Large intestine (tissue), 12 donors: ENCODE measurements at places on chromosomes 7 and 10.
A peak's percentile ranks its signal among the peaks of the same experiment; 100 is the strongest.

- no peak for DNase-seq
Measured at GRCh38 chr7:95780665-95781064, 8.3 kb downstream of the DYNC1I1 start.

GRCh38 chr7:41808541-41808940 lies 105.7 kb upstream of the INHBA start:
- no peak for DNase-seq

DNA sequence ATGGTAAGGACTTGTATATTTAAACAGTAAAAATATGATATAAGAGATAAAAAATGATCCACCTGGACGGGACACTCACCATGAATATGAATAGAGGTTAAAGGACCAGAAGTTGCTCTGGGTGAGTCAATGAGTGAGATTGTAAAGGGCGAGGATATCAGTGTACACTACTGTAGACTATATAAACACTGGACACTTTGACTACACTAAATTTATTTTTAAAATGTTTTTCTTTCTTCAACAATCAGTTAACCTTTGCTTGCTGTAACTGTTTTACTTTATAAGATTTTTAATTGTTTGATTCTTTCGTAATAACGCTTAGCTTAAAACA lies 202.8 kb downstream of the VTI1A start:
- no peak for DNase-seq

DNA sequence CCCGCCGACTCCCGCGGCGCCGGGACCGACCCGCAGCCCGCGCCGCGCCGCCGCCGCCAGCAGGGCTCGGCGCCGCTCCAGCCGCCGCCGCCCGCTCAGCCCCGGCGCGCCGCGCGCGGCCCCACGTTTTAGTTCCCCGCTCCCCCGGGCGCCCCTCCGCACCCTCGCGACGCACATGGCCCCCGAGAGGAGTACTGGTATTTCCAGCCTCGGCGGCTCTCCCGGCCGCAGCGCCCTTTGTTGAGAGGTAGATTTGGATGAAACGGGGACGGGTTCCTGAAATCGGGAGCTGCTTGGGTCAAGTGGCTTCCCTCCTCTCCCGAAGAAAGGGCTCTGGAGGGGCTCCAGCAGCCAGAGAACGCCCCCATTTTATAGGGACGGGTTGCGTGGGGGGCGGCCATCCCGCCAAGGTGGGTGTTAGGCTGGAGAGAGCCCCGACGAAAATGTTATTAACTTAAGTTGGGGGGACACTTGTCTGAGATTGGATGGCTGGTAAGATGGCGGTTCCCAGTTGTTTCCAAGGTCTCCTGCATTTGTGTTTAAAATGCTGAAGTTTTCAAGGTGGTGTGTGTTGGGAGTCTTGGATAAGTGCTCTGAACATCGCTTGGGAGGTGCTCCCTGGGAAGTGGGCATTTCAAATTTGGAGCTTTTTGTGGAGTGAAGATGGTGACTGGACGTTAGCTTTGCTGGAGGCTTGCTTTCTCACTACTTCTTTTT lies 1.2 kb downstream of the BMI1 start:
- DNase-seq = peak; percentile 51

DNA sequence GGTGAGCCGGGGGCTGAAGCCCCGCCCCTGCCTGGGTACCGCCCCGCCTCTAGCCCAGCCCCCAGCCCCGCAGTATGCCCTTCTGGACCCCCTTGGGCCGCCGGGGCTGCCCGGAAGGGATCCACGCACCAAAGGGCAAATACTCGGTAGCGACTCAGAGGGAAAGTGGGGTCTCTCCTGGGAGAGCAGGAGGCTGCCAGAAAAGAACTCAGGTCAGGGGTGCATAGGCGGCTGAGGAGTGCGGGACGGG lies 796 bp downstream of the FBXL15 start:
- no peak for DNase-seq

DNA sequence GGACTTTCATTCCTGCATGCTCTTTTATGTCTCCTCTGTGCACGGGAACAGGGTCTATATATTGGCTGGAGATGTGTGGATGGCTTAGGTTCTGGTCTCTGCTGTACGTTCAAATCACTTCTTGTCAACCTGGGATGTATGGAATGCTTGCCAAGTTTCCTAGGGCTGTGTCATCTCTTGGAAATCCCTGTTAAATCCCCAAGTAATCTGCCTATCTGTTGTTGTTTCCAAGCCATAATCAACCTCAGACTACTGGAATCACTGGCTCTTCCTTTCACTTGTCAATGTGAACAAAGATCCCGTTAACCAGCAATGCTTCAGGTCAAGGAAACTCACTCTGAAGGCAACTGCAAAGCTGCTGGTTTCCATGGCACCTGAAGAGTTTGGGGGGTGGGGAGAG lies 93.3 kb upstream of the FAM171A1 start:
- DNase-seq = no peak

DNA sequence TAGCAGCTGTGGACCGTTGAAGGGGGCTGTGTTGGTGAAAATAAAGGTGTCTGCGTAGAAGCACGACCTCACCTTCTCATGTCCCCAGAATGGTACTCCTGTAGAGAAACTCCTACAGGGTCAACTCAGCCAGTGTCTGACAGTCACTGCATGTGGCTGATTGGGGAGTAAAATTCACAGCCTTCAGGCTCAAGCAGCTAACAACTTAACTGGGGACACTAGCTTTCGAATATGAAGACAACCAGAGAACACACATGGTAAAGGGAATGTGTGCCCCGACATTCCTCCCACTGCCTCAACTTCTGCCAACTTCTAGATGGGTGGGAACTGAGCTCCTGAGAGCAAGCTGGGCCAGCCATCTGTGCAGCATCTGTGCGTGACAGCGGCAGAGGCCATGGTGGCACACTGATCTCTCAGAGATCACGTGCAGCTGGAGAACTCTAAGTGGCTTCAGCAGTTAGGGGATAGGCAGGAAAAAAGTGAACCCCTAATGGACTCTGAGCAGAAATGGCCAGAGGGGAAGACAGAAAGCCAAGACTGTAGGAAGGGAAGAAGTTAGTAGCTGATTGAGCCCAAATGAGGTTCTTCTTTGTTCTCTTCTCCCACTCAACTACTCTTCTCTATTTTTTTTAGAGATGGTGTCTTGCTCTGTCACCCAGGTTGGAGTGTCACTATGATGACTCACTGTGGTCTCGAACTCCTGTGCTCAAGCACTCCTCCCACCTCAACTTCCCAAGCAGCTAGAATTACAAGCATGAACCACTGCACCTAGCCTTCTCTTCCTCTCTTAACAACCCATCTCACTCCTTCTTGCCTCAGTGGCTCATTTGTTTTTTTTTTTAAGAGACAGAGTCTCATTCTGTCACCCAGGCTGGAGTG lies 280.8 kb downstream of the ZEB1 start:
- DNase-seq = no peak

DNA sequence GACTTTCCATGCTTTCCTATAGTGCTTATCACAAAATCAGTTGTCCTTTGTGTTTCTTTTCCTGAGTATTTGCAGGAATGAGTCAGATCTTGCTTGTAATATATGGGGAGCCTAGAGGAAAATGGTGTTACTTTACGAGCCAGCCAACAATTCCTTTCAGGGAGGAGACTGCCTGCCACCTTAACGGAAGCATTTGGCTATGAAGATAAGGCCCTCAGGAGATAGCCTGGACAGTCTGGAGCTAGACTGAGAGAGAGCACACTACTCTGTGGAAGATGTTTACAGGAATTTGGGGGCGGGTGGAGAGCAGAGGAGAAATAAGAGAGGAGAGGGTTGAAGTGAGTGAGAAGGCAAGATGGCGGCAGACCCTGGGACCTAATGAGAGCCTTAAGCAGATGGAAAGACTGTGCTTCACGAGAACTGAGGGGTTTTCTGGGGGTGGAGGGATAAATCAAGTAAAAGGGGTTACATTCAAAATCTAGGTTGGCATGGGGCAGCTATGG lies 126.3 kb downstream of the SNX10 start:
- DNase-seq = no peak

- DNase-seq = no peak
Measured at GRCh38 chr10:44051584-44052385, 333.1 kb downstream of the CXCL12 start.

DNA sequence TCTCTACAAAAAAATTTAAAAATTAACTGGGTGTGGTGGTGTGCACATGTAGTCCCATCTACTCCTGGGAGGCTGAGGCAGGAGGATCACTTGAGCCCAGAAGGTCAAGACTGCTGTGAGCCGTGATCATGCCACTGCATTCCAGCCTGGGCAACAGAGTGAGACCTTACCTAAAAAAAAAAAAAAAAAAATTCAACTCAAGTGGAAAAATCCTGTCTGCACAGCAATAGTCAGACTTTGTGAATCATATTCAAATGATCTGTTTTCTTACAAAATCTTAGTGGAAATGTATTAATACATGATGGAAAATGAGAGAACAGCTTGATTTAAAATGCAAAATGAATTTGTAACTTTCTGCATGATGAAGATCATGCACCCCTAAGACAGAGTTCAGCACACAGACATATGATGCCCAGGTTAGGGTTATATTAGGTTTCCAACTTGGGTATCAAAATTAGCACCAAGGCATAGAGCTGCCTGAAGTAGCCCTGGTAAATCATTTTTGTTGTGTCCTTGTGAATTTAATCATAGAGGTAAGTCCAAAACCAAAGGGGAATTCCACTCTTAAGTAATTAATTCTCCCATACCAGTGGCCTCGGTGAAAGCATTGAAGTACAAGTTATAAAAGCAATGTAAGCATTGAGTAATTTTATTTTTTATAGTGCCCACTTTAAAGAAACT lies 93.8 kb downstream of the ADD3 start:
- DNase-seq = no peak

DNA sequence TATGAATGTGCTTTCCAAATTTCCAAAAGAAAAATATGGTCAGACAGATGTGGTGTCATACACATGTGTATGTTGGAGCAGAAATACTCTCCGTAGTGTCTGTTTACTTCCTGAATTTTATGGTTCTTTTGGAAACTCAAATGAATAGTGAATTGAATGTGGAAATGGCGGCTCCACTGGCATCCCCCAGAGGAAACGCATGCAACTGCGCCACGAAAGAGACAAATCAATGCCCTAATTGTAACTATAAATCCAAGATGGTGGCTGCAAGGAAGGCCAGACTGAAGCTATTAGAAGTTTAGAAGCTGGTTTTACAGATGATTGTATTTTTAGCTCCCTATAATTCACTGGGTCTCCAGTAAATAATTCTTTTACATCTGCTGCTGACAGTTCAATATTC lies 246.7 kb downstream of the FGFR2 start:
- DNase-seq = no peak

GRCh38 chr7:118218413-118219156 lies 5.9 kb upstream of the ANKRD7 start:
- no peak for DNase-seq

GRCh38 chr10:61844116-61844822 lies 57.2 kb upstream of the ARID5B start:
- DNase-seq = no peak

DNA sequence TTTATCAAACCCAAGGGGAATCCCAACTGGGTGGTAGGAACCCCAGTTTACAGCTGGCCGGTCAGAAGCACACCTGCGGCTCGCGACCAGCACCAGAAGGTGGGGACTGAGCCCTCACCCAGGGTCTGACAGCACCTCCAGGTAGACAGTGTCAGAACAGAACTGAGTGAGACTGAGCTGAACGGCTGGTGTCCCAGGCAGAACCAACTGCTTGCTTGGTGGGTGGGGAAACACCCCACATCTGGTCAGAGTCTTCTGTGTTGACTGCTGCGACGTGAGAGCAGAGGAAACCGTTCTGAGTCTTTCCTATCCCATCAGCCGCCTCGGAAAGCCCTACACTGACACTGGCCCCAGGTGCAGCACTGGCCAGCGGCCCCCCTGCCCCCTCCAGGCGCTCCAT lies 160.7 kb downstream of the MAD1L1 start:
- DNase-seq = no peak

GRCh38 chr10:87605628-87606251 lies 53.9 kb upstream of the PAPSS2 start:
- DNase-seq = no peak

DNA sequence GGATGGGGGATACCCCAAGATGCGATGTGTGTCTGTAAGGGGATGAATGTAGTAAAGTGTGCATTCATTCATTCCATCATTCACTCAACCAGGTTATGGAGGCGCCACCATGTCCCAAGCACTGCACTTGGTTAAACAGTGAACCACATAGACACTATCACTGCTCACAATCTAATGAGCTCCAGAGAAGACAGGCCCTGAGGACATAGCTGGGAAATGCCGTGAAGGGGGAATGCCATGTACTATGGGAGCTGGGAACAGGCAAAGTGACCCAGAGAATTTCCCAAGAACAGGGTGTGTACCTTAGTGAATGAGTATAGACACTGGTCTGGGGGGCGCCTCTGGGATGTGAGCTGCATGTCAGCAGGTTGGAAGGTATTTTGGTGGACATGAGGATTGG lies 44.5 kb upstream of the LBX1 start:
- DNase-seq = no peak

DNA sequence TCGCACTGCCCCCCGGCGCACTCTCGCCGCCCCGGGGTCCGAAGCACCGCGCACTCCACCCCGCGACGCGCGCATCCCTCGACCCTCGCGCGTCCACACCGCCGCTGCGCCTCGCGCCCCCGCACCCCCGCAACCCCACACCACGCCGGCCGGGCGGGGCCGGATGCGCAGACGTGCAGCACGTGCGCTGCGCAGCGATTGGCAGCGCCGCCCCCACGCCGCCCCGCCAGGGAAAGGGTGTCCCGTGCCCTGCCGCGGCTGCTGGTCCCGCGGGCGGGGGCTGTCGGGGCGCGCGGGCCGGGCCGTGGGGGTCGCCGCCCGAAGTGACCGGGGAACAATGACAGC lies 53.7 kb upstream of the KDM7A start:
- DNase-seq = peak; percentile 37

DNA sequence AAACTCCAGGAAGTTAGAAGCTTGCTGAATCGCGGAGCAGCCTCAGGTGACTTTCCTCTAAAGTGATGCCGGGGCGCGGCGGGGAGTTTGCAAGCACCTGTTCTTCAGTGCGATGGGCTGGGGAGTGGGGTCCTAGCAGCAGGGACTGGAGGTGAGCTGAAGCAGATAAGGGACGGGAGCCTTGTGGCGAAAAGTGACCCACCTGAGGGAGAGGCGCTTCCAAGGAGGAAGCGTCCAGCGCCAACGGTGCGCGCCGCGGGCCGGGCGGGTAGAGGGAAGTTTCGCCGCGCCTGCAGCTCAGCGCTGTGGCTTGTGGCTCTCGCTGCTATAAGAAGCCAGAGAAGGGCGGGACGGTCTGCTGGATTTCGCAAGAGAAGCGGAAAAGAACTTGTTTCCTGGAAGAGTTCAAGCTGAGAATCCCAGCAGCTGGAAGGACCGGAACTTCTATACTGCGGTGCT lies at the start of gene STEAP4:
Gene STEAP4, minus strand, starts transcription at position 305 of the 459 bp plus-strand sequence. CDS start 22,625 bp downstream, outside the sequence.
- DNase-seq = peak; percentile 73

DNA sequence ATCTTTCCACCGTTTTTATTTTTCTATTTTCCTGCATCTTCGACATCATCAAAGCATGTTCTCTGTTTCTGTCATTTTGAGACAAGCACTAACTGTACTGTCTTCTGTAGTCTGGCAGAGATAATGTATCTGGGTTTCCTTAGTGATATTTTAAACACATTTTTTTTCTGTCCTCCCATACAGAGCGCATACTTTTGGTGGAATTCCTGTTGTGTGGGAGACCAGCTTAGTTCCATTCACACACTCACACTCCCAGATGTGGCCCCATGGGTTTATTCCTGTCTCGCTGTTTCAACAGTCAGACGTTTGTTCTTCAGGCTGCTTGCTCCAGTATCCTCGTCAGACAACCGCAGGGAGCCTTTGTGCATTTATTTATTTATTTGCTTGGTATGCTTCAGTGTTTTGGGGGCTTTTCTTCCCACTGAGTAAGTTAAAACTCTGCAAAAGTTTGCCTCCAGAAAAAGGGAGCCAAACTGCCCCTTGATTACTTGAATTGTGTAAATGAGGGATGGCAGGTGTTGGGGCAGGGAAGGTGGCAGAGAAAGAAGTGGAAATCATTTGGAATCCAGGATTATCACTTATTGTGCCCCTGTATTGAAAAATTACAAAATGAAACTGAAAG lies 456.8 kb upstream of the KLF6 start:
- DNase-seq = peak; percentile 62

- DNase-seq = no peak
Measured at GRCh38 chr7:26343320-26343832, 51.7 kb downstream of the SNX10 start.
